Stimulated activated CD8-positive, alpha-beta memory T cell treated with anti-CD3 and anti-CD28 coated beads, Interleukin-4, amount 100 ng/mL, for 4 hours (primary cell): ENCODE measurements at places on chromosomes 1 and 21.

GRCh38 chr1:119748040-119748439, 20.7 kb downstream of the HMGCS2 start:
- DNase-seq: no peak

DNA sequence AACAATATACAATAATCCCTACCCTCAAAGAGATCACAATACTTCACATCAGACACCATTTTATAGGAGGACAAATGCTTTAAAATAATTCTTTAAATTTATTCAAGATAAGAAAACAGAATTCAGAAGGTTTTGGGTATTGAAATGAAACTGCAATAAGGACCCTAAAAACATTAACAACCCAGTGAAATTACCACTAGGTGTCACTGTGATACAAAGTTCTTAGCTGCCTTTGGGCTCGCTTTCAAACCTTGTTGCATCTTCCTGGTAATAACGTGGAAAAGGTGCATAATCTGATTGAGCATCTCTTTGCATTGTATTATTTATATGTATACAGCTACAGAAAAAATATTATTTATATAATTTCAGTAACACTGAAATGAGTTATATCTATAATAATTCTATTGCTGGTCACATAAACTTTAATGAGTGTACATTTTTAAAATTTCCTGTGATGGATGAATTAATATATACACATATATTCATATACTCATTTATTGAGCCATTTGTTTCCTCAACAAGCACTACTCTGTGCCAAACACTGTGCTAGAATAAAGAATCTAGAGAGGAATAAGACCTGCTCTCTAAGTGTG, 185.2 kb downstream of the FAF1 start:
- no peak for DNase-seq

GRCh38 chr1:214615109-214615508, 12.1 kb downstream of the CENPF start:
- no peak for DNase-seq

DNA sequence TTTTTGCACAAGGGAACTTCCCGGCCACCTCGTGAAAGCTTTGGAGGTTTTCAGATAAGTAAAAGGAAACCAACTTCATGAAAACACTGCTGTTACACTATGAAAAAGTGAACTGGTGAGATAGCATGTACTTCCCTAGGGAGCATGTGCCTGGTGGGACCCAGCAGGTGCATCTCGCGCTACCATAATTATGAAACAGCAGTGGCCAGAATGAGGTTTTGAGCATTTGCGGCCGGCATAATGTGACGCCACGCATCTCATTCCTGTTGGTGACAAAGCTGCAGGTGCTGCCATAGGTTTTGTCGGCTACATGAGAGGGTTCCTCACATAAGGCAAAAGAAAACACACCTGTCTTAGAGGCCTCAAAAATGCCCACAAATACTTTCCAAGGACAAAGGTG, 1.7 kb downstream of the KRTAP10-3 start:
- DNase-seq: no peak

- no peak for DNase-seq
These were observed 31.4 kb upstream of the OLIG2 start for GRCh38 chr21:32994305-32994704.

- no peak for DNase-seq
These were observed 107.4 kb downstream of the TBX19 start for GRCh38 chr1:168387781-168388760.

DNA sequence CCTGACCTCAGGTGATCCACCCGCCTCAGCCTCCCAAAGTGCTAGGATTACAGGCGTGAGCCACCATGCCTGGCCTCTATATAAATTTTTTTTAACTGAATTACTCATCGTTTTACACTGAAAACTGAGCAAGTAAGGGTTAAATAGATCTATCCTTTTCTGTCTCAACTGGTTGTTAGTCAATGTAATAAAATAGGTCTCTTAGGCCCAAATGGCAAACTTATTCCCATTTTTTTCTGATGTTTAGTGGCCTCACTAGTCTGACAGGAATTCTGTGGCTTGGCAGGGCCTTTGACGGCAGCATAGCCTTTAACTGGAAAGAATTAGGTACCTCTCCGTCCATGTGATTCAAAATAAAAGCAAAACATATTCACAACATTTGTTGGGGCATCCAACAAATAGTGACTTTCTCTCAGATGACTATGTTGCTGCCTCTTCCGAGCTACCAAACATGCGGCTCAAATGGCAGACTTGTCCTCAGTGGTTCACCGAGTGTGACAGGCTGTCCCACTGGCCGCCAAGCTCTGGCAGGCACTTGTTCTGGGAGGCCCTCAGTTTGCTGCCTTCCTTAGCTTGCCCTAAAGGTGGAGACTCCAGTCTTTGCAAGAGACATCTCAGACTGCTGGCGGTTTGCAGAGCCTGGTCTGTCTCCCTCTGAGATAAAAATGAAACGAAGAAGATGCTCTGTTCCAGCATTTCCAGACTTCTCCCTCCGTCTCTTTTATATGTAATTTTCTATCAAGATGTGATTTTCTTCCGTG, 17.4 kb downstream of the ATP1A4 start:
- no peak for DNase-seq

DNA sequence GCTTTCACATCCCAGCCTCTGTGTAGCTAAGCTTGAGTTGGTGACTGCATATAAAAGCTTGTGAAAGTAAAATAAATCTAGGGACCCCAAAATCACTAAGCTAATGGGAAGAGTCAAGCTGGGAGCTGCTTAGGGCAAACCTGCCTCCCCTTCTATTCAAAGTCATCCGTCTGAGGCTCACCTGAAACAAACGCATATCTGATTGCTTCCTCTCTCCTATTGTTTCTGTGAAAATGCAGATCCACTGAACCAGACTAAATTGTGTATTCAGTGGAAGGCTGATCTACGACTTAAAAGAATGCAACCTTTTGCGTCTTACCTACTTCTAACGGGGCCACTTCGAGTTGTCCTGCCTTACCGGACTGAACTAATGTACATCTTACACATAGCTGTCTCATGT, 70.3 kb downstream of the LTN1 start:
- DNase-seq: no peak

DNA sequence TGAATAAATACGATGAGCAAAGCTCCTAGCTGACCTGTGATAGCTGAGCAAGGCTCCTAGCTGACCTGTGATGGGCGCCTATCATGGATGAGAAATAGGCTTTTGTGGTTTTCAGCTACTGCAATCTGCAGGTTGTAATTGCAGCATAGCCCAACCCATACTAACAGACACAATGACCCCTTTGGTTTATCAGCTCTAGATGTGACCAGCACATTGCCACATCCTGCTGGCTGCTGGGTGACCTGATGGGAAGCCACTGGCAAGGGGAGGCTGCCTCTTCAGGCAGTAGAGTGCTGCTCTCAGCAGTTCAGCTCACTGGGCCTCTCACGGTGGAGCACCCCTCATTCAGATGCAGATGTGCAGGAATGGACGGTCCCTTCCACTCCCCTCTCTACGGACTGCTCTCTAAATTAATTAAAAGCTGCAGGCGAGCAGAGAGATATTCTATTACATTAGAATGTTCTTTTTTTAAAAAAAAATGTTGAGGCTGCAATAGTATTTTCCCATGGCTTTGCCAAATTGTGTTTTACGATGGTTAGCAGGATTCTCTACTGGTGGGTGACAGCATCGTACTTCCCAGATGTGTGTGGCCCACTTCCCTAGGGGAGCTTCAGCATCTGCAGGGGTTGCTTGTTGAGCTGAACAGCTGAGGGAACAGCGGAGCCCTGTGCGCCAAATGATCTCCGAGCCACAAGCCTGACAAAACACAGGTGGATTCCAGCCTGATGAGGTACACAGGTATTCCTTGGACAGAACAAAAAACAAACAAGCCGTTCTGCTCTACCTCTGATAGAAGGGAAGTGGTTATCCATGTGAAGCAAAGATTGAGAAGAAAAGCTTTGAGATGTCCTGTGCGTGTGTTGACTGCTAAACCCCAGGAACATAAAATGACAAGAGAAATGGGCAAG, 65.0 kb downstream of the SYT6 start:
- DNase-seq: no peak

- no peak for DNase-seq
These were observed 2.2 kb downstream of the CLIC6 start for GRCh38 chr21:34670962-34671348.

GRCh38 chr1:46672696-46673095, 1.0 kb downstream of the TEX38 start:
- DNase-seq: no peak

DNA sequence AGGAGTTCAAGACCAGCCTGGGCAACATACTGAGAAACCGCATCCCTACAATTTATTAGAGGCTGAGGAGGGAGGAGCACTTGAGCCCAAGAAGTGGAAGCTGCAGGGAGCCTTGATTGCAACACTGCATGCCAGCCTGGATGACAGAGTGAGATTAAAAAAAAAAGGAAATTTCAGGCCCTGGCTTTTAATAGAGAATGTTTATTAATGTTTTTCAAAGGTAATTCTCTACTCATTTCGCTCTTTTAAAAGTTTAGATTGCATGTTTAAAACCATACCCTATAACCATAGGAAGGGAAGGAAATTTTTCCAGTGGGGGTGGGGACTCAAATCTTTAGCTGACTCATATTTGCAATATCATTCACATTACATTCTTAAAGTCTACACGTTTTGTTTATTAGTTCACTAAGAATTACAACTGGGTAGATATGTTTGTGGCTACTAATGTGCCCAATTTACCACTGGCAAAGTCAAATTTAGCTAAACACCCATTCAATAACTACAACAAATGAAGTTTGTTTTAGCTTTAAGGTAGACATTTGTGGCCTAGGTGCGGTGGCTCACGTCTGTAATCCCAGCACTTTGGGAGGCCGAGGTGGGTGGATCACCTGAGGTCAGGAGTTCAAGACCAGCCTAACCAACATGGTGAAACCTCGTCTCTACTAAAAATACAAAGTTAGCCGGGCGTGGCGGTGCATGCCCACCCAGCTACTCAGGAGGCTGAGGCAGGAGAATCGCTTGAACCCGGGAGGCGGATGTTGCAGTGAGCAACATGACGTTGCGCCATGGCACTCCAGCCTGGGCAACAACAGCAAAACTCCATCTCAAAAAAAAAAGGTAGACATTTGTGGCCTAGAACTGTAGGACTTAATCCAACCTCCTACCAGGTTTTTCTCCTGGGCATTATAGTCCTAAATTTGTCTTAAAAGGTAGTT, 5.0 kb downstream of the KDM5B start:
- DNase-seq: no peak

- DNase-seq: no peak
These were observed 239.0 kb downstream of the SDCCAG8 start for GRCh38 chr1:243494741-243495431.

DNA sequence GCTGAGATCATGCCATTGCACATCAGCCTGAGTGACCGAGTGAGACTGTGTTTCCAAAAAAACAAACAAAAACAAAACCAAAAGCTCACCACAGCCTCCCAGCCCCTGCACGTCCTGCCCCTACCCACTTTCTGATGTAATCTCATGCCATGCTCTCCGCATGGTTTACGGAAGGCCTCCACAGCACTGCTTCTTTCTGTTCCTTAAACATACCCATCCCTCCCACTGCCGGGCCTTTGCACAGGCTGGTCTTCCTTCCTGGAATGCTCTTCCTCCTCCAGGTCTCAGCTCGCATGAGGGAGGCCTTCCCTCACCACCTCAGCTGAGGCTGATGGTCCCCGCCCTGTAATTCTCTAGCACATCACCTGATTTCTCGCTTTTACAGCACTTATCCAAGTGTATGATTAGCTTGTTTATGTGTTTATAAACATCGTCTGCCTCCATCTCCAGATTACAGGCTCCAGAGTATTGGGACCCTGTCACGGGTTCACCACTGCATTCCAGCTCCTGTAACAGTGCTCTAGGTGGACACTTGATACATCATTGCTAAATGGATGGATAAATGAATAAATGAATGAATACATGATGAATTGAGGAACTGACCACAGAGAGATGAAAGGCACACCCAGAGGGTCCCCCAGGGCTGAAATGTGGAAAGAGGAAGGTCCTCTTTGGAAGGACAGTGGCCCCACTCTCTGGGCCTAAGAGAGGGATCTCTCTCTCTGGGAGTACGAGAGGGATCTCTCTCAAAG, 22.1 kb downstream of the TCEA3 start:
- DNase-seq: no peak

DNA sequence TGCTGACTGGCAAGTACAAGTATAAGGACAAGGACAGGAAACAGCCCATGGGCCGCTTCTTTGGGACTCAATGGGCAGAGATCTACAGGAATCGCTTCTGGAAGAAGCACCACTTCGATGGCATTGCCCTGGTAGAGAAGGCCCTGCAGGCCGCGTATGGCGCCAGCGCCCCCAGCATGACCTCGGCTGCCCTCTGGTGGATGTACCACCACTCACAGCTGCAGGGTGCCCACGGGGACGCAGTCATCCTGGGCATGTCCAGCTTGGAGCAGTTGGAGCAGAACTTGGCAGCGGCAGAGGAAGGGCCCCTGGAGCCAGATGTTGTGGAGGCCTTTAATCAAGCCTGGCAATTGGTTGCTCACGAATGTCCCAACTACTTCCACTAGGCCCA, 32.0 kb downstream of the SLC16A1 start:
- DNase-seq: no peak

DNA sequence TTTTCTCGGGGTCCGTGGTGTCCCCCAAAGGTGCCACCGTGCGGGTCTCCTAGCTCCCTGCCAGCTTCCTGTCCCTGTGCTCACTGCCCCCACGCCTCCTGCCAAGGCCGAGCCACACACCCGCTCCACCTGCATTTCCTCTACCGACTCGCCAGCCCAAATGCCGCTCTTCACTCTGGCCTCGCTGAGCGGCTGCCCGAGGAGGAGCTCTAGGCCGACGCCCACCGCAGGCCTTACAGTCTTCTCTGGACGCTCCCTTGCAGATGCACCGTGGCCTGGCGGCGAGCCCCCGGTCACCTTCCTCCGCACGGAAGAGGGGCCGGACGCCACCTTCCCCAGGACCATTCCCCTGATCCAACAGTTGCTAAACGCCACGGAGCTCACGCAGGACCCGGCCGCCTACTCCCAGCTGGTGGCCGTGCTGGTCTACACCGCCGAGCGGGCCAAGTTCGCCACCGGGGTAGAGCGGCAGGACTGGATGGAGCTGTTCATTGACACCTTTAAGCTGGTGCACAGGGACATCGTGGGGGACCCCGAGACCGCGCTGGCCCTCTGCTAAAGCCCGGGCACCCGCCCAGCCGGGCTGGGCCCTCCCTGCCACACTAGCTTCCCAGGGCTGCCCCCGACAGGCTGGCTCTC, 26.3 kb downstream of the FTCD start:
- DNase-seq: no peak

DNA sequence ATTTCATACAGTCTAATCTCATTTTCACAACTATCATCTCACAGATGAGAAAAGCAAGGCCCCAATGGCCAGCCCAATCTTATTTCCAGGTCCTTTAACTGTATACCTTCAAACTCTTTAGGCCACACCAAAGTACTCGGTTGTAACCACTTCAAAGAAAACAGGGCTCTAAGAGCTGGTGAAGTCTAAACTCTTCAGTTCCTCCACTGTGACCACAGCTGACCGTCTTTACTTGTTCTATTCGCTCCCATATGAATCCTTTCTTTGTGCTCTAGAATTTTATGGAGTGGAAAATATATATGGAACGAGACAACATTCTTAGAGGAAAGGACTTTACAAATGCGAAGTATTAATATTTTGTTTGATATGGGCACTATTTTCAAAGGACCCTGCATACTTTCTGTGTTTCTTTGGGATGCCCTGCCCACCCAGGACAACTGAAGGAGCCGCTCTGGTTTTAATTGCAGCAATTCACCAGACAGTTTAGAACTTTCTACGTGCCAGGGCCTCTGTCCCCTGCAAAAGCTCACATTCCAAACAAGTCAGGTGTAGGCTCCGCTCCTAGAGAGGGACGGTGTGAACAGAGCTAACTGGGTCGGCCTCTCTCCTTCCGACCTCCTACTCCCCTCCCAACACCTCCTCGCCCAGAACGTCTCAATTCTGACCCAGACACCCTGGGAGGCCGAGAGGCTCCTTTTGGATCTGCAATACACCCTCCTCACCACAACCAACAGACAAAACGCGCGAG, 15.7 kb downstream of the IER5 start:
- DNase-seq: no peak
